Left lung (tissue), 14 donors: ENCODE measurements at places on chromosomes 12 and 14. TPM values are rescaled to one million over a fixed set of nuclear protein-coding genes. Genes with fewer than 3 reads are reported as not detected.

Gene IFNG-AS1
- polyA plus RNA-seq = not detected

Gene CRIP1
- polyA plus RNA-seq = 71.5 TPM

DNA sequence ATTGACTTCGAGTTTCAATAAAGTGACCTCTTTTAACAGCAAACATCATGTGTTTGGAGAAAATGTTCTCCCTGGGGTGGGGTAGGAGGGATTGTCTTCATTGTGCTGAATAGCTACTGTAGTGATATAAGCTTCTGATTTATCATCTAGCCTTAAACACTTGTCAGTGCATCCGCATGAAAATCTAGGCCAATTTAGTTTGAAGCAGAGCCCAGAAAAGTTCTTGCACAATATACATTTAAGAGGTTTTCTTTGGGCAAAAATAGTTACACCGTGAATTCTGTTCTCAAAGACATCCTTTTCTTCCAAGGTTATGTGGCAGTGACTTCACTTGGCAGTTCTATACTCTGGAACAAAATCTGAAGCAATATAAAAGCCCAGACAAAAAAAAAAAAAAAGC is 136.0 kb upstream of the IFNG-AS1 start:
- no peak overlapping the region for H3K27ac ChIP-seq
- no peaks in the 10 kb centered on the region for H3K27me3 ChIP-seq
- no peaks in the 10 kb centered on the region for H3K36me3 ChIP-seq
- no peak overlapping the region for H3K4me3 ChIP-seq
- DNase-seq = no peak
- H3K4me1 ChIP-seq = no peaks in the 10 kb centered on the region

Gene CD69
- 2.8 TPM for polyA plus RNA-seq

GRCh38 chr12:2455410-2455809 is 339.4 kb upstream of the FKBP4 start:
- no peak for DNase-seq
- H3K4me3 ChIP-seq = no peak overlapping the region
- no peaks in the 10 kb centered on the region for H3K4me1 ChIP-seq
- no peaks in the 10 kb centered on the region for H3K27me3 ChIP-seq

Gene ACTR10
- 100 TPM for polyA plus RNA-seq

Gene PAX9
- polyA plus RNA-seq = 0.70 TPM

Gene SLC25A21
- 2.6 TPM for polyA plus RNA-seq

GRCh38 chr14:70971560-70971959 is 64.3 kb downstream of the PCNX1 start:
- DNase-seq = no peak
- H3K27ac ChIP-seq = no peak overlapping the region
- H3K4me3 ChIP-seq = no peak overlapping the region
- no peaks in the 10 kb centered on the region for H3K27me3 ChIP-seq
- H3K36me3 ChIP-seq = peaks cover 36% of the 10 kb centered on the region

DNA sequence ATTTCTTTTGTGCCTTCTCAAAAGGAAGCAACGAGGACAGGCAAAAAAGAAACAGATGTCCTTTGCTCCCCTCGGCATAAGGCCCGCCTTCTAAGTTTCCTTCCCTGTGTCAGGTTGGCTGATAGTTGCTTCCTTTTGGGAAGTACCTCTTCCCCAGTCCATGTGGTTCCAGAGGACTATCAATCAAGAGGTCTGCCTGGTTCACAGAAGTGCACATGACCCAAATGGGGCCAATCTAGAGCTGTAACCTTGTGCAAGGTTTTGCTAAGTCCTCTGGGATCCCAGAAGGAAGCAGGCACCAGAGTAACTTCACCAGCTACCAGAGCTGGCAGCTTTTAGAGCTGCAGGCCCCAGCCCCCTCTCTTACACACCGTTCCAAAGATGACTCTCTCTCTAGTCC is 42.6 kb downstream of the TMEM63C start:
- no peaks in the 10 kb centered on the region for H3K36me3 ChIP-seq
- H3K27me3 ChIP-seq = no peaks in the 10 kb centered on the region
- no peak for DNase-seq
- no peaks in the 10 kb centered on the region for H3K4me1 ChIP-seq
- no peak overlapping the region for H3K4me3 ChIP-seq

DNA sequence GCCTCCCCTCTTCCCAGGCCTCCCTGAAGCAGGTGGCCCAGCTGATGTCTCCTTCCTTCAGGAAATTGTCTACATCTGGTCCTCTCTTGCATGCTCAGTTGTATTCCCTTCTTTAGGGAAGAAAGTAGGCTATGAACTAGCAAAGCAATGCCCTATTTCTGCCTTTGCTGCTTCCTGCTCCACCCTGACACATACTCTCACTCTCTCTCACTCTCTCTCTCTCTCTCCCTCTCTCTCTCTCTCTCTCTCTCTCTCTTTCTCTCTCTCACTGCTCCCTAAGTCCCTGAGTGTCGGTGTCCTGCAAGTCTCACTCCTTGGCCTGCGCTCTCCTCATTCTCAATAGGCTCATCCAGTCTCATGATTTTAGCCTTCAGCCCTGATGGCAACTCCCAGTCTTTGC is 19.4 kb upstream of the PARP11 start:
- H3K27ac ChIP-seq = no peak overlapping the region
- no peak for DNase-seq
- H3K27me3 ChIP-seq = no peaks in the 10 kb centered on the region
- H3K4me3 ChIP-seq = no peak overlapping the region
- peaks cover 19% of the 10 kb centered on the region for H3K4me1 ChIP-seq

Gene SUSD6
- 29.6 TPM for polyA plus RNA-seq

DNA sequence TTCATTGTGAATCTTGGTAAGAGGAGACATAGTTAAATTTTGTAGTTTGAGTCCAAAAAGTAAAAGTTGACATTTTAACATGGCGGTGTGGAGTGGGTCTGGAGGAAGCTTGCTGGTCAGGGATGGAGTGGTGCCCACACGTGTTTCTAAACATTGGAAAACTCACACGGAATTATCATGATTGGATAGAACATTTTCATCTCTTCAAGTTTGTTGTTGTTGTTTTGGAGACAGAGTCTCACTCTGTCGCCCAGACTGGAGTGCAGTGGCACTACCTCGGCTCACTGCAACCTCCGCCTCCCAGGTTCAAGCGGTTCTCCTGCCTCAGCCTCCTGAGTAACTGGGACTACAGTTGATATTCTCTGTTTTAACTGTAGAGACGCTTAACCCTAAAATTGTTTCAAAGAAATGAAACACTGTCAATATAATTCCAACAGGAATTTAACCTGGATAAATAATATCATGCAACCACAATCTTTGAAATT is 502 bp upstream of the MBIP start:
- H3K27me3 ChIP-seq = peaks cover 5% of the 10 kb centered on the region
- H3K27ac ChIP-seq = peak overlapping the region; percentile 93
- DNase-seq = no peak
- no peaks in the 10 kb centered on the region for H3K36me3 ChIP-seq
- peak overlapping the region; percentile 58 for H3K4me3 ChIP-seq

GRCh38 chr12:111436266-111436665 is 30.5 kb downstream of the SH2B3 start:
- H3K4me1 ChIP-seq = peaks cover 32% of the 10 kb centered on the region
- H3K4me3 ChIP-seq = no peak overlapping the region
- peak overlapping the region; percentile 68 for H3K27ac ChIP-seq

GRCh38 chr14:52399104-52399503 is 85.0 kb downstream of the PTGER2 start:
- H3K27me3 ChIP-seq = no peaks in the 10 kb centered on the region
- DNase-seq = no peak
- H3K4me1 ChIP-seq = peaks cover 18% of the 10 kb centered on the region
- no peak overlapping the region for H3K27ac ChIP-seq

DNA sequence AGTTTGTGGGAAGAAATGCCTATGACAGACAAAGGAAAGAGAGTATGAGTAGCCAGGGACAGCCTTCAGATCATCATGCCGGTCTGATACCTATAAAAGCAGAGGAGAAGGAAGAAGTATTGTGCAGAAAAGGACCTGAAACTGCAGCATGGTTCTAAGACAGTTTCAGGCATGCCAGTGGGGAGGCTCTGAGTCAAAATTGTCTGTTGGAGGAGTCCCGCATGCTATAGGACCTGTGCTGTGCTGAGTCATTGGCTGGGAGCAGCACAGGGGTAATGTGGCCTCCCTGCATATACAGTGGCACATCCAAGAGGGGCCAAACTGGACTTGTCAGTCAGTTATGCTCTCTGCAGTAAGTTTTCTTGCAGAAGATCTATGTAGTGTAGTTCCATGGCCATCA is 40.7 kb downstream of the NEUROD4 start:
- H3K4me1 ChIP-seq = no peaks in the 10 kb centered on the region
- DNase-seq = no peak
- H3K27ac ChIP-seq = no peak overlapping the region
- no peaks in the 10 kb centered on the region for H3K36me3 ChIP-seq

Gene ANKRD33
- not detected for polyA plus RNA-seq

GRCh38 chr12:47193066-47193465 is 113.3 kb upstream of the AMIGO2 start:
- no peaks in the 10 kb centered on the region for H3K36me3 ChIP-seq
- H3K27ac ChIP-seq = no peak overlapping the region
- H3K4me3 ChIP-seq = no peak overlapping the region
- peaks cover 24% of the 10 kb centered on the region for H3K4me1 ChIP-seq
- no peaks in the 10 kb centered on the region for H3K27me3 ChIP-seq

DNA sequence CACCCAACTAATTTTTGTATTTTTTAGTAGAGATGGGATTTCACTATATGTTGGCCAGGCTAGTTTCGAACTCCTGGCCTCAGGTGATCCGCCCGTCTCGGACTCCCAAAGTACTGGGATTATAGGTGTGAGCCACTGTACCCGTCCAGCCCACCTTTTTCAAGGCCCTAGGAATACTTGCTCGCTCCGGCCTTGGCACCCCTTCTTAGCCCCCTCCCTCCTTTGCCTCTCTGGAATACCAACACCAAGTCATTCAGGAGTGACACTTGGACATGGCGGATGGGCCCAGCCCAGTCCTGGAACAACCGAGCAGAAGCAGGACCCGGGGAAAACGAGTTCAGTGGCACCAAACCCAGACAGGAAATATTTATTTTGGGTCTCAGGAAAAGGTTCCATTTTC is 29.1 kb downstream of the PLEKHG3 start:
- DNase-seq = no peak
- H3K4me1 ChIP-seq = no peaks in the 10 kb centered on the region
- H3K4me3 ChIP-seq = no peak overlapping the region
- peaks cover 64% of the 10 kb centered on the region for H3K36me3 ChIP-seq
- H3K27me3 ChIP-seq = no peaks in the 10 kb centered on the region
- no peak overlapping the region for H3K27ac ChIP-seq

Gene RAD9B
- polyA plus RNA-seq = 1.4 TPM

Gene SPIC
- not detected for polyA plus RNA-seq
